NCI-H1930 (cell line): ENCODE measurements at places on chromosomes 1 and 21.

- no peak for DNase-seq
These were observed 62.5 kb upstream of the TRAPPC10 start for GRCh38 chr21:43949499-43950208.

DNA sequence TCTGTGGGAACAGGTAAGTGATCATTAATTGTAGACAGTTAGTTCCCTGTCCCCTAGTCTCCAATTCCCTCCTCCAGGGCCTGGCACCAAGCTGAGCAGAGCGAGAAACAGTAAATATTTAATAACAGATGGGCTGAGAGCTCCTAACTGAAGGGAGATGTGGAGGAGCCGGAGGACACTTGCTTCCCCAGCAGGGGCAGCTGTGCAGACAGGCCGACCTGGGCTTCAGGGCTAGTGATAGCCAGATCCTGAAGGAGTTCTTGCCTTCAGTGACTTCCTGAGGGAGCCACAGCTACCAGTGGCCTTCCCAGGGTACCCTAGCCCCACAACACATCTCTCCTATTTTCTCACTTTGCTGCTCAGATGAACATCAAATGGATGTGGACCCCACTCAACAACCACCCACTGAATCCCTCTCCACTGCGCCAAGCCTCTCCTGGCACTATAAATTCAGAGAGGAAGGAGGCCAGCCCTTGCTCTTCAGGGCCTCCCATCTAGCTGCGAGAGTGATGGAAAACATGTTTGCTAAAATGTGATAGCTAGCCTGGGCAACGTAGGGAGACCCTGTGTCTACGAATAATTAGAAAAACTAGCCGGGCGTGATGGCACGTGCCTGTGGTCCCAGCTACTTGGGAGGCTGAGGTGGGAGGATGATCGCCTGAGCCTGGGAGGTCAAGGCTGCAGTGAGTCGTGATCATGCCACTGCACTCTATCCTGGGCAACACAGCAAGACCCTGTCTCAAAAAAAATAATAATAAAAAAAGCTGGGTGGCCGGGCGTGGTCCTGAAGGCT, 26.9 kb upstream of the SYNC start:
- no peak for DNase-seq

DNA sequence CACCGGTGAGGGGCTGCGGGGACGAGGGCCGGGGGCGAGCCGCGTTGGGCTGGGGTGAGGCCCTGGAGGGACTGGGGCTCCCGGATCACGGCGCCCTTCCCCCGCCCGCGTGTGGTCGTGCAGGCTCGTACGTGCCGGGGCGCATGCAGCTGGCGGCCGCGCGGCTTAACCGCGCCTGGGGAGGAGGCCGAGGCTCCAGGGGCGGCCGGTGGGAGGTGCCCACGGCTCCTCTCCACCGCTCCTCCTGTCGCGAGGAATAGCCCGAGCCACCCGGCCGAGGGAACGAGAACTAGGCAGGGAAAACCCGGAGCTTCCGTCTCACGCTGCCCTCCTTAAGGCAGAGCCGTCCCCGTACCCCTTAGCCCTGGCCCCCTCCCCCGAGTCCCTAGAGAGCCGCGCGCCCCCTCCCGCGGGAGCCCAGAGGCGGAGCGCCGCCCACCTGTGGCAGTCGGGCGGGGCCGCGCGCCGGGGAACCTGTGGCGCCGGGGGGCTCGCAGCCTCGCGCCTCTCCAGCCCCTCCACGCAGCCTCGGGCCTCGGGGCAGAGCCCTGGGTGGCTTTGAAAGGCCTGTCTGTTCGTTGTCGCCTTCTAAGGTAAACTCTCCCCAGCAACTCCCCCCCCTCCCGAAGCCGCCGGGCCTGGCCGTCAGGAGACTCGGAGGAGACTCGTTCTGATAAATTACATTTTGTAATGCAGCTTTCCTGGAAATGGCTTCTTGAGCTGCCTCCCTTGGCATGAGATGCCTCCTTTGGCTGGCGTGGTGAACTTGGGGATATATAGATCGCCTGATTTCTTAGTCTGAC, 746 bp downstream of the AK4 start:
- peak; percentile 31 for DNase-seq

- DNase-seq = no peak
These were observed 25.9 kb upstream of the RCAN1 start for GRCh38 chr21:34640858-34641257.

GRCh38 chr1:85568660-85569059, 11.9 kb upstream of the CCN1 start:
- no peak for DNase-seq

- DNase-seq = no peak
These were observed 6.5 kb downstream of the CTRC start for GRCh38 chr1:15444468-15445389.

- DNase-seq = no peak
These were observed 58.0 kb downstream of the NDUFS5 start for GRCh38 chr1:39084191-39084590.

DNA sequence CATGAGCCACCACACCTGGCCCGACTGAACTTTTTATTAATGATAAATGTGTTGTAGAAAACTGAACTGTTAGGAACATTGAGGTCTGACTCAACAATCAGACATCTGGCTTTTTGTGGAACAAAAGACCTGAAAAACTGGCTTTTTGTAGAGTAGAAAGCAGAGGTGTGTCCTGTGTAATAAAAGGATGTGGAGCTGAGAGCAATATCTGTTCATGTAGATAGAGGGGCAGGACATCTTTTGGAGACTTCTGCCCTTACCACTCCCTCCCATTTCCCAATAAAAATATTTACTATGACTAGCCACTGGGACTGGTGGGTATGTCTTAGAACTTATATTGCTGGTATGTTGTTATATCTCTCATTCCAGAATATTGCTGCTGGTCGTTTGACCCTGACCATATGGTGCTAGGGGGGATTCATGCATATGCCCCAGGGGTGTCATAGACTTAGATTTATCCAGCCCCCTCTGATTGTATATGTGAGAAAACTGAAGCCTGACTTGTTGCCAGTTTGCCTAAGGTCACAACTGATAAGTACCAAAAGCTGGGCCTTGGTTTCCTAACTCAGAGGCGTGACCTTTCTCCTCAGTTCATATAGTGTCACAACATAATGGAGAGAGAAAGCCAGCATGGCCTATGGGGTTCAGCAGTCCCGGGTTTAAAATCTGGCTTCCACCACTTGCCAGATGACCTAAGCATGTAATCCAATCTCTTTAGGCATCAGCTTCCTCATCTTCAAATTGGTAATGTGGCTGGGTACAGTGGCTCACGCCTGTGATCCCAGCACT, 33.5 kb upstream of the PIGV start:
- no peak for DNase-seq

DNA sequence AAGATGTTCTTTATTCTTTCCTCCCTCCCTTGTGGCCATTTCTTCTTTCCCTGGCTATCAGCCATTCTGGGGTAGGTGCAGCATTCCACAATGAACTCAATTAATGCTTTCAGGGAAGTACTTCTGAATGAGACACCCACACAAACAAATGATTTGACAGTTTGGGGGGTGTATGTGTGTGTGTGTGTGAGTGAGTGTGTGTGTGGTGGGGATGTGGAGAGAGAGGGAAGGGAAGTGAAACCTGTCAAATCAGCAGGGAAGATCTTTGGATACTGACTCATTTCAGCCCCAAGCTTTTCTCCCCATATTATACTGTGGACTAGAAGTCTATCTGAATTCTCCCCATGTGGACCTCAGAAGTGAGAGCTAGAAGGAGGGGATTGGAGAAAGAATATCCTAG, 154.9 kb upstream of the CD34 start:
- DNase-seq = no peak

- no peak for DNase-seq
These were observed 57.5 kb downstream of the BCL9 start for GRCh38 chr1:147598621-147599361.

DNA sequence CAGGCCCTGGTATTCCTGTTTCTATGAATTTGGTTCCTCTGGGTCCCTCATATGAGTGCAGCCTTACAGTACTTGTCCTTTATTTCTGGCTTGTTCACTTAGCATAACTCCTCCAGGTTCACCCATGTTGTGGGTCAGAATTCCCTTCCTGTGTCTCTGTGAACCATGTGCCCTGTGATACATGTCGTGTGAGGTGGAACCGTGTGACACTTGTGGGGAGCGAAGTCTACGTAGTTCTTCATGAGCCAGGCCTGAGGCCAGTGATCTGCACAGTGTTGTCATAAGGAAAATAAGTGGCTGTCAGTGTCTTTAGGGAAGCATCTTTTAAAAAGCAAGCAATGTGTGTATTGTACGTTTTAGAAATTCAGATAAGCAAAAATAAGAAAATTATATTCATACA, 122.8 kb downstream of the GALNT2 start:
- no peak for DNase-seq

GRCh38 chr1:63042278-63042677, 258.3 kb downstream of the ATG4C start:
- DNase-seq = no peak

DNA sequence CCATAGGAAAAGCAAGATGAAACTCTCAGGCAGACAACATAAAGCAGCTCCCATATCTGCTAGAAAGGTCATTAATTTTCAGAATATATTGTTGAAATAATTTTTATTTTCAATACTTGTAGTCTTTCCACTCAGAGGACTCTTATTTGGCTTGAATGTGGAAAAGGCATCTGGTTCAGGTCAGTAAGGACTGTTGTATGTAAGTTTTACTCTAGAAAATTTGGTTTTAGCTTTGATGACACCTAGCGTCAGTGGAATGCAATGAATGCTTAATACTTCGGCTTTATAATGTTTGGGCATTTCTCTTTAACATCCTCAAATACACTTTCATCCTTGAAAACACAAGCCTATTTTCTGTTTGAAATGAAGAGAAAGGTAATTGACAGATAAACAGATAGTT, 63.3 kb downstream of the LRRC40 start:
- DNase-seq = no peak

DNA sequence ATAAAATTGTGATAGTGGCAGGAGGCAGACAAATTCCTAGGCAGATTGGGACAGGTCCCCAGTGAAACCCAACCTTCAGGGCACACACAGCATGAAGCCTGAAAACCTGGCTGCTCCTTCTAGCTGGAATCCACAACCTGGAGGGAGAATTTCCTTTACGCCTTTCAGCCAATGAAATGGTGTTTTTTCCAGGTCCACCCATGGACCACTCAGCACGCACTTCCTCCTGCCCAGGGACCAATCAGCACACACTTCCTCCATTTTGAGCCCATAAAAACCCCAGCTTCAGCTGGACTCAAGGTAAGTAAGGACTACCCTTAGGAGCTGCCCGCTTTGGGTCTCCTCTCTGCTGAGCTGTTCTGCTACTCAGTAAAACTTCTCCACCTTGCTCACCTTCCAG, 120.1 kb downstream of the AKT3 start:
- no peak for DNase-seq
